ENCODE measurements at places on chromosomes 5 and 9.
A peak's percentile ranks its signal among the peaks of the same experiment; 100 is the strongest.

GRCh38 chr9:86082870-86083269 is 16.5 kb downstream of the GOLM1 start:
- peak; percentile 72 for DNase-seq

DNA sequence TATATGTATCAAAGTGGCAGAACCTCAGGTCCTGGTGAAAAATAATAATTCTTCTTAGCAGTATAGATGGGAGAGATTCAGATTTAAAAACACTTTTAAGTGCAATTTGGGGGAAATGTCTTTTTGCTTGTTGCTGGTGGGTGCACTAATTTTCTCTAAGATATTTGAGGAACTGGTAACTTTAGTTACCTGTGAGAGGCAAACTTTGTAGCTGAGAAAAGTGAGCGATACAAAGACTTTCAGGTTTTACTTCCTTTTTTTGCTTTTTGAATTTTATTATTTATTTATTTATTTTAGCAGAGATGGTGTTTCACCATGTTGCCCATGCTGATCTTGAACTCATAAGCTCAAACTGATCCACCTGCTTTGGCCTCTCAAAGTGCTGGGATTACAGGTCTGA is 303.1 kb upstream of the PTGER4 start:
- DNase-seq, result no peak

DNA sequence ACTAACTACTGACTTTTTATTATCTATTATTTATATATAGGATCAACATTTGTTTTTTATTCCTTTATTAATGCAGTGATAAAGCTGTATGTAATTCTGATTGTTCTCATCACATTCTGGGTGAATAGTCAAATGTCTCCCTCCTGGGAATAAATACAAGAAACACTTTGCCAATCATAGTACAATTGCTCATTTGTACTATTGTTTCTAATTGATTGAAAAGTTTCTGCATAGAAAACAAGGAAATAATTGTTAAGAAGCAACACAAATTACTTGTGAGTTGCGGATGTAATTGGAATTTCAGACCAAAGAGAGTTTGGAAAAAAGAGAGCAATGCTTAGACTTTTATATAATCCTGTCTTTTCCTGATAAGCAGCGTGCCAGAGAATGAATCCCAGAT is 1013.9 kb downstream of the EFNA5 start:
- DNase-seq, result no peak

GRCh38 chr9:23551311-23551721 is 274.7 kb downstream of the ELAVL2 start:
- no peak for DNase-seq

GRCh38 chr9:109022873-109023272 is 9.6 kb upstream of the CTNNAL1 start:
- no peak for DNase-seq

DNA sequence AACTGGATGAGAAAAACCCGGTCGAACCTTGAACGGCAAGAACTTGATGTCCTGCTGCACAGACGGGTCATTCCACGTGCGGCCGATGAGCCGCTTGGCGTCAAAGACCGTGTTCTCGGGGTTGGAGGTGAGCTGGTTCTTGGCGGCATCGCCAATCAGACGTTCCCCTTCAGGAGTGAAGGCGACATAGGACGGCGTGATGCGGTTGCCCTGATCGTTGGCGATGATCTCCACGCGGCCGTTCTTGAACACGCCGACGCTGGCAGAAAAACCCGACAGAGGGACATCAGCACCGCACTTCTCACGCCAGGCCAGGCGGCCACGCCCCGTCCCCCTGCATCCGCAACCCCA is 519 bp downstream of the HSPA5 start:
- DNase-seq, result no peak

- DNase-seq, result peak; percentile 31
Observed at GRCh38 chr5:34923694-34924461, 5.5 kb upstream of the DNAJC21 start.

- no peak for DNase-seq
Observed at GRCh38 chr5:172074896-172075295, 68.5 kb upstream of the FBXW11 start.

GRCh38 chr9:118222375-118222774 is 518.2 kb downstream of the TLR4 start:
- DNase-seq, result peak; percentile 38

GRCh38 chr9:98368366-98369065 is 113.1 kb upstream of the TBC1D2 start:
- no peak for DNase-seq

DNA sequence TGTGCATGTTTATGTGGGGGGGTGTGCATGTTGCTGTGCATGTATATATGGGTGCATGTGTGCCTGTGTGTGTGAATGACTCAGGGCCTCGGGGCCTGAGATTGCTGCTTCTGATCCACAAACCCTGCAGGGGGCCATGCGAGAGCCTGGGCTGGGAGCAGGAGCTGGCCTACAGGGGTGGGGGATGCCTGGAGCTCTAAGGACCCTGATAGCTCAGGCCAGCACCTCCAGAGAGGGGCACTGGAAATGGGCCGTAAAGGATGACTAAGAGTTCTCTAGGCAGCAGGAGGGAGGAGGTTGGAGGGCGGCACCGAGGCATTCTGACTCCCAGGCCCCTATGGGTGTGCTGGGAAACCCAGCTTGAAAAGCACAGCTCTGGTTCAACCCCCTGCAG is 6.9 kb upstream of the UBAC1 start:
- DNase-seq, result no peak

GRCh38 chr5:7793895-7794294 is 57.0 kb downstream of the CFAP90 start:
- DNase-seq, result no peak

- DNase-seq, result no peak
Observed at GRCh38 chr5:38590838-38591522, 34.5 kb upstream of the LIFR start.

DNA sequence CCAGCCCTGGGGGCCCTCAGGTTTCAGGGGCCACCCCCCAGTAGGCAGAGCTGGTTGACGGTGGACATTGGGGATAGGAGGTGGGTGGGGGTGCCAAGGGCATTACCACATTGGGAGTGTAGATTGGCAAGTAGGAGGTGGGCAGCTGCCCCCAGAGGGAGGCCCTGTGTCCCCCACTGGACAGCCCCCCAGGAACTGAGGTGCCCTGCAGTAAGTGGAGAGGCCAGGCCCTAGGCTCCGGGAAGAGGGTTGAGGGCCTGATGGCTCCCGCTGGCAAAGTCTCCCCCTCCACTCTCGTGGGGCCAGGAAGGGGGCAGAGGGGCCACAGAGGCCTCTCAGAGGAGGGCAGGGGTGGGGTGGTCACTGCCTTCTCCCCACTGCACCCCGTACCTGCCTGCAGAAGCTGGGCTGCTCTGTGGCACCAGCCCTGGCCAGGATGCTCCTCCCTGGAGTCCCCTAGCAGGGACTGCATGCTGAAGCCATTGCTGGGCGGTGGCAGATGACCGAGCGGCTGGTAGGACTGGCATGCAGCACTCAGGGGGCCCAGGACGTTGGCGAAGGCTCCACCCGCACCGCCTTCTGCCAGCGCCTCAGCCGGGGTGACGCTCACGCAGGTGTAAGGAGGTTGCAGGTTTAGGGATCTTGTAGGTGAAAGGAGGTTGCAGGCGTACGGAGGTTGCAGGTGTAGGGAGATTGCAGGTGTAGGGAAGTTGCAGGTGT is 89.6 kb upstream of the CACNA1B start:
- no peak for DNase-seq

DNA sequence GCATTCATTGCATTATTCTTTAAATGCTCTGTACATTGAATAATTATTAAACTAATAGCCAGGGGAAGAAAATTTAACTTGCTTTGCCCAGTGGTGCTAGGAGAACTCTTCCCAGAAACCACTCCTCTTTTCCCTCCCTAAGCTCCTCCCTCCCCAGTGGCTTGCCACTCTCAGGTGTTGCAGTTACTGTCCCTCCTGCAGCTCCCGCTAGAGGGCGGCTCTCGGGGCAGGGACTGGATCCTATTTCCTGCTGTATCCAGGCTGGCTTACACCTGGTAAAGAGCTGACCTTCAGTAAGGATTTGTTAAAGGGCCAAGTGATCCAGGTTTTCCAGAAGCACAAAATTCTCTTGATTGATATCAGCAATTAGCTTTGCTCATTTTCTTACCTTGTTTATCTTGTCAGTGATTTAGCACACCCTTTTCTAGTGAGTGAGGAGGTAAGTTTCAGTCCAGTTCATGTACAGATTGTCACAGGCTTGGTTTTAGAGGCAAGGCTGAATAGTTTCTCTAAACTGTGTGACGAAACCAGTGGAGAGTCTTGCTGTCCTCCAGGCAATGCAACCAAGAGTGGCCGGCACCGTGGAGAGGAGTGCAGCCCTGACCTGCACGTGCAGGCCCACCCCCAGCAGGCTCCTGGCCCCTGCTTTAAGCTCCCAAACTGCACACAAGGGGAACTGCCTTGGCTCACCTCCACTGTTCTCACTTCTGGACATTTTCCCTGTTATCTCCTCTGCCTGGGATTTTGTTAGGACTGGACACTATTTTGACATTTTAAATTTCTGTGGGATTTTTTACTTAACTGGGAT is 423.8 kb downstream of the SPOCK1 start:
- peak; percentile 17 for DNase-seq

DNA sequence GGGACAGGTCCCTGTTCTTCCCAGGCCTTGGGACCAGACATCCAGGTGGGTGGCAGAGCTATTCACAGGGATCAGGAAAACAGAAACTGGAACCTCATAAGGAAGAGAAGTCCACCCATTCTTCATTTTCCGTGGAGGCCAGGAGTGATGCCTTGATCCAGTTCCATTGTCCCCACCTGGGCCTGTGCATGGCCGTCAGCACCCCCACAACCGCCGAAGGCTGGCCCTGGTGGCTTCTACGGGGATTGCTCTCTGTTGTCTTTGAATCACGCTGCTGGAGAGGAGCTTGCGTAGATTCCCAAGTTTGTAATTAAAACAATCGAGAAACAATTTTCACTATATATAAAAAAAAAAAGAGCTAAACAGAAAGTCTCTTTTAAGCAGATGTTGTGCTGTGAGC is 134.4 kb downstream of the MVB12B start:
- DNase-seq, result no peak

- no peak for DNase-seq
Observed at GRCh38 chr9:5518171-5518936, 8.0 kb downstream of the PDCD1LG2 start.

Data from NCI-H446 (cell line).